Type B pancreatic cell (in vitro differentiated cells): ENCODE measurements at places on chromosomes 7 and 10.

GRCh38 chr10:113499806-113500205, 53.0 kb upstream of the HABP2 start:
- no peak for DNase-seq

- peak; percentile 37 for DNase-seq
These were observed 496.9 kb downstream of the TCERG1L start for GRCh38 chr10:130814610-130815009.

DNA sequence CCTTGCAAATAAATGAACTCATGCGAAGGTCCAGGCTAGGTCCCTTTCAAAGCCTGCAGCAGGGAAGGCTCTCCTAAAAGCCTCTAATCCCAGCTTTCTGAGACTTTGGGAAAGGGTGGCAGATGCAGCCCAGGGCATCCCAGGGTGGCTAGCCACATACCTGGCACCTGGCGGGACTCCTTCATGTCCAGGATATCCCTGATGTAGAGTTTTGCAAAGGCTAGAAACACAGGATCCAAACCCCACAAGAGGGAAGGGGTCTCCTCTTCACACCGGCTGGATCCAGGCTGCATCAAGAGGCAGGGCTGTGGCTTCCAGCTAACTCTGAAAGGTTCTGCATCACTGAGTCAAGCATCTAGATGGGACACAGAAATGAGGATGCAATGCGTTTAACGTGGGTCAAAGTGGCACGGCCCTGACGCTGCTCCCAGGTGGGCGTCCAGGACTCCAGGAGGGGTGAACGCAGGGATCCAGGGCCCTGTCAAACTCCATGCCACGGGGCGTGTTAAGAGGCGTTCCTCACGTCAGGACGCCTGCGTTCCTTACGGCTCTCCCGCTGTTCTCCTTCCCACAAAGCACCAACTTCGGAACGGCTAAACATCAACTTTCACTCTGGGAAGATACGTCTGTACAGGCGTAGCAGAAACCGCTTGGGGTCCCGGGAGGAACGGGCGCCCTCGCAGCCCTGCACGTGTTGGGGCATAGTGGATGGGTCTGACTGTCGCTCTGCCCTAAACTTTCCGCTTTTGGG, 507 bp downstream of the STN1 start:
- DNase-seq = no peak

DNA sequence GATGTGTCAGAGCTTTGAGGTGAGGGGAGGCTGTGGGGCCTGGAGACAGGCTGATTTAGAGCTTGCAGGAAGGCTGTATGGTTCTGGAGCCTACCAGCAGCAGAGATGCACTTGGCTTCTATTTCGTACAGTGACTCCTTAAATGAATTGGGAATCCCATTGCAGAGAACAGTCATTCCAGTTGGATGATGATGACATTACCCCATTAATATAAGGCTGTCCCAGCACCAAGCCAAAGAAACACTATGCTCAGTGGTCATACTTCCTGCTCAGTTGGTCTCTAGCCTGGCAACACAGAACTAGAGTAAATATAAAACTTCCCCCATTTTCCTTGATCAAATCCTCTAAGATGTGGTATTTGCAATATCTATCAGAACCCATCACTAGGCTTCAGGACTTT, 5.7 kb upstream of the CLEC5A start:
- DNase-seq = no peak

DNA sequence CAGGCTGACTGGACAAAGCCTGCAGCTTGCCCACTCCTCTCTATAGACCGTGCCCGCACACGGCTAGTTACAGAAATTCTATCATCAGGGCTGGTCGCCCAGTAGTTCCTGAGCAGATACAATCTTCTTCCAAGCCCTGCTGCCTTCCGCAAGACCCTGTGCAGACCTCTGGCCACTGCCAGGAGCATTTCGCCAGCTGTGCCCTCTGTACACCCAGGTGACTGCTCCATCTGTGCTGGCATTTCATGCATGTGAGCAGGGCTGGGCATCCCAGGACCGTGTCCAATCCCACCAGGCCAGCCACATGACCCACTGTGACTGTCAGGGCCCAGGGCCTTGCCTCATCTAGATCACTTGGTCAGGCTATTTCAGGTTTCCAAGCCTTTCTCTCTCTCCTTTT, 36.9 kb downstream of the HSPA12A start:
- DNase-seq = no peak

DNA sequence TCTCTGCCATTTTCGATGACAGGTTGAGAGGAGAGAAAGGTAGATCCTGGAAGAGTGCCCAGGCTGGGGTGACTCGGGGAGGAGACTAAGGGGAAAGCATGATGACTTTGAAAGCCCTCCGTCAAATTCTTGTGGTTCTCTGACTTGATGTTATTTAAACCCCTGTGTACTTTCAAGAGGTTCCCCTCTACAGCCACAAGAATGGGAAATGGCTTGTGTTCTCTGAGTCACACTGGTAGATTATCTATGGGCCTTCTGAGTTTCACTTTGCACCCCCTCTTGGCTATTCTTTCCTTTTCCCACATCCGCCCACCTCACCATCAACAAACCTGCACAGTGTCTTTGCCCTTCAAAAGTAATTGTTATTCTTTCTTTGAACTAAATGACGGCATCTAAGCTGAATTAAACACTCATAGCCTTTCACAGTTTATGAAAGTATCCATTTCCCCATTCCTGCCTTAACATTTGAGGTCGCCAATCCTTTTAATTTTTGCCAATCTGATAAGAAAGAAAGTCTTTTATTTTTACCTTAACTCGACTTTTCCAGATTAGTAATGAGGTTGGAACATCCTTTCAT, 24.1 kb downstream of the PRF1 start:
- no peak for DNase-seq

DNA sequence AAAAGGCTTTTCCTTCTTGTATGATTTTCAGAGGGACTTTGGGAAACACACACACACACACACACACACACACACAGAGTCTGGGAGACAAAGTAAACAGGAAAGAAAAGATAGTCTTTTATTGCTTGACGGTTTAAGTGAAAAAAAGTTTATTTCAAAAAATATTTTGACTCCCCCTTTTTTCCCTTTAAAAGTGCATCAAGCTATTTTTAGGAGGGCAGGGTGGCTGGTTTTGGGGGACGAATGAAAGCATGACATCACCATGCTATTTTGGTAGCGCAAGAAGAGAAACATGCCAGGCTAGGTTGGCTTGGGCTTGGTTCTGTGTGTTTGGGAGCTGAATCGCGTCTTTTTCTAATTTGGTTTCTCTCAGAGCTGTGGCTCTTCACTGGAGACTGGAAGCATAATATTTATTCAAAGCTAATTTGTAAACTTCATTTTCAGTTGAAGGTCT, 129.2 kb downstream of the BAMBI start:
- no peak for DNase-seq

GRCh38 chr7:7257899-7258692, 75.8 kb downstream of the C1GALT1 start:
- no peak for DNase-seq

DNA sequence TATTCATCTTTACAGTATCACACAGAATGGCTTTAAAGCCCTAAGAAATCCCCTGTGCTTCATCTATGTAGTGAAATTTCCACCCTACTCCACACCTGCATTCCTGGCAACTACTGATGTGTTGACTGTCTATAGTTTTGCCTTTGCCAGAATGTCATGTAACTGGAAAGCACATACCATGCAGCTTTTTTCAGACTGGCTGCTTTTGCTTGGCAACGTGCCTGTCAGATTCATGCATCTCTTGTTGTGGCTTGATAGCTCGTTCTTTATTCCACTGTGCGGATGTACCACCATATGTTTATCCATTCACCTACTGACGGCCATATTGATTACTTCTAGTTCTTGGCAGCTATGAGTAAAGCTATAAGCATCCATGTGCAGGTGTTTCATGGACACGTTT, 30.6 kb downstream of the RBM17 start:
- no peak for DNase-seq

DNA sequence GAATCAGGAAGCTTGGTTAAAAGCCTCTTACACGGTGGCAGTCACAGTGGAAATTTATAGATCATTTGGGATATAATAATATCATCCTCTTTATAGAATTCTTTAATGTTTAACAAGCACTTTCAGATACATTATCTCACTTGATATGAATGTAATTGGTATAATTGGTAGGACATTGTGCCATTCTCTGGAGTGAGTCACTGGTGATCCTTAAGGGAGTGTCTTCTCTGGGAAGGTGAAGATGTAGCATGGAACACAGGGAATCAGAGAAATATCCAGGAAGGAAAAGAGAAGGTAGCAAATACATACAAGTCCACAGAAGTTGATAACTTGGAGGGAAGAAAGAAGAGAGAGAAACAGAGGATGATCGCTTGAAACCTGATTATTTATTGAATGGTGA, 9.8 kb downstream of the PTPRZ1 start:
- no peak for DNase-seq

GRCh38 chr10:45460235-45460878, 86.3 kb downstream of the ALOX5 start:
- no peak for DNase-seq

DNA sequence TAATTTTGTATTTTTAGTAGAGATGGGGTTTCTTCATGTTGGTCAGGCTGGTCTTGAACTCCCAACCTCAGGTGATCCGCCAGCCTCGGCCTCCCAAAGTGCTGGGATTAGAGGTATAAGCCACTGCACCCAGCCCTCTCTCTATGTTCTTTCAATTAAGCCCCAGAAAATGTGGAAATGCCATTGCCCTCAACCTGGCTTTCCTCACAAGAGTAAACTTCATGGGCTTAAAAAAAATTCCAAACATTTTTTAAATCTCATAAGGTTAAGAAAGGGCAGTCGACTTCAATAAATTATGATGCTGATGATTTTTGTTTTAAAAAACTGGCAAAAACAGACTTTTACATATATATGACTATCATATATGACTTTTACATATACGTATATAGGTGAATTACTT, 107.6 kb downstream of the TES start:
- no peak for DNase-seq

DNA sequence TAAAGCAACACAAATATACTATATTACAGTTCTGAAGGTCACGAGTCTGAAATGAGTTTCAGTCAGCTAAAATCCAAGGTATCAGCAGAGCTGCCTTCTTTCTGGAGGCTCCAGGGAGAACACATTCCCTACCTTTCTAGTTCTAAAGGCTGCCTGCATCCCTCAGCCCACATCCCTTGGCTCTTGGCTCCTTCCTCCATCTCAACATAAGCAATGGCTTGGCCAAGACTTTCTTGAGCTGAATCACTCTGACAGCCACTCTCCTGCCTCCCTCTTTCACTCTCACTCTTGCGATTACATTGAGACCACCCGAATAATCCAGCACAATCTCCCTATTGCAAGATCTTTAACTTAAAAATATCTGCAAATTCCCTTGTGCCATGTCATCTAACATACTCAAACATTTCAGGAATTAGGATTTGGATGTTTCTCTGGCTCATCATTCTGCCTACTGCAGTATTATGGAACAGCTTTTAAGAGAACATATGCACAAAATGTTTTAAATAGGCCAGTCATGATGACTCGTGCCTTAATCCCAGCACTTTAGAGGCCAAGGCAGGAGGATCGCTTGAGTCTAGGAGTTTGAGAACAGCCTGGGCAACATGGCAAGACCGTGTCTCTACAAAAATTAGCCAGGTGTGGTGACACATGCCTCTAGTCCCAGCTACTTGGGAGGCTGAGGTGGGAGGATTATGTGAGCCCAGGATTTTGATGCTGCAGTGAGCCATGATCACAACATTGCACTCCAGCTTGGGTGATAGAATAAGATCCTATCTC, 144.2 kb upstream of the VSTM2A start:
- no peak for DNase-seq

DNA sequence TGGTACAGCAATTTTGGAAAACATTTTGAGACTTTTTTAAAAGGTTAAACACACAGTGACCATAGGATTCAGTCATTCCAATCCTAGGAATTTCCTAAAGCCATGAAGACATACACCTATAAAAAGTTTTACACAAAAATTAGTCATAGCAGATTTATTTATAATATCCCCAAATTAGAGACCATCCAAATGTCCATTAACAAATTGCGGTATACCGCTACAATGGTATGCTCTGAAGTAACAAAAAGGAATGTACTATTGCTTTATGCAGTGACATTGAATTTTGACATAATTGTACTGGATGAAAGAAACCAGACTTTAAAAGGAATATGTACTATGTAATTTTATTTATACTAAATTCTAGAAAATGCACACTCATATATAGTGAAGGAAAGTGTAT, 362.8 kb downstream of the HGF start:
- DNase-seq = no peak

DNA sequence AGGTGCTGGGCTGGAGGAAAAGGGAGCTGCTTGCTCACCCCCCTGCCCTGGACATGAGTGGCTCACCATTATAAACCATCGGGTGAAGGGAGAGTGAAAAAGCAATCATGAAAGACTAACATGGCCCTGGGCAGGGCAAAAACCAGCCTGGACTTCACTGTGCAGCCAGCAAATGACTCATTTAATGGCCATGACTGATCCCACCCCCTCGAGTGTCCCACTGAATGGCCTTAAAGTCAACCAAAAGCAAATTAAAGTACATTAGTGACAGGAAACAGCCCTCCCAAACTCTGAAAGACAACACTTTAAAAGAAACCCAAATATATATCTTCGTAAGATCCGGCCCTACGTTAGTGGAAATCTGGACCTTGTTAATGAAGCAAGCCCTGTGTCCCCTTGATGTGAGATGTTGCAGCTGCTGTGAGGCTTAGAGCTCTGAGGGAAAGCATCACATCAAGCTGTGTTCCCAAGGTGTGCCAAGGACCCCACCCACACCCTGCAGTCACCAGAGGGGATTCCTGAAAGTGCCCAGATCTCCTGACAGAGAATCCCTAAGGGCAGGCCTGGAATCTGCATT, 31.2 kb downstream of the ADCYAP1R1 start:
- no peak for DNase-seq
